AG09319 (cell line): ENCODE measurements at places on chromosomes 5 and 9.

DNA sequence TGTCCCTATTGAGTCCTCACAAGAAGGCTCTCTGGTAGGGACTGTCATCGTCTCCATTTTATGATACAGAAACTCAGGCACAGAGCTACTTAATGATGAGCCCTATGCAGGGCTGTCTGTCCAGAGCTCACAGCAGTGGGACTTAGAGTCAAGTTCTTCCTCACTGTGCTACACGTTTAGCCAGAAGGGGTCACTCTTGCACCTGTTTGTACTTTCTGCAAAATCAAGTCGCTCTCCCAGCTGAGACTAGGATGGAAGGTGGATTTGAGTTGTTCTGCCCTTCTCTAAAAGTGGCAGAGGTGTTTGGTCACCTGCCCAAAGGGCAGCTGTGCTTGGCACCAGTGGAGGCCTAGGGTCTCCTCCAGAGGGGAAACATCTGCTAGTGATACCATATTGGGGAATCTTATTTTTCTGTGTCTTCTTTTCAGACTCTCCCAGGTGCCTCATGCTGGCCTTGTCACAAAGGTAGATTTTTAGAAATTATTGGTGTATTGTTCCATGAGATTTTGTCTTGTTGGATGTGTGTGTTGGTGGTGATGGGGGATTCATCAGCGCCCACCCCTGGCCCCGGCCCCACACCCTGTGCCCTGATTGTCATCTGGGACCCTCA, 104.2 kb downstream of the PPARGC1B start:
- DNase-seq = peak; percentile 75

GRCh38 chr5:172852490-172853354, 18.7 kb downstream of the ERGIC1 start:
- DNase-seq = no peak

GRCh38 chr5:115568668-115569067, 24.1 kb upstream of the FEM1C start:
- no peak for DNase-seq

DNA sequence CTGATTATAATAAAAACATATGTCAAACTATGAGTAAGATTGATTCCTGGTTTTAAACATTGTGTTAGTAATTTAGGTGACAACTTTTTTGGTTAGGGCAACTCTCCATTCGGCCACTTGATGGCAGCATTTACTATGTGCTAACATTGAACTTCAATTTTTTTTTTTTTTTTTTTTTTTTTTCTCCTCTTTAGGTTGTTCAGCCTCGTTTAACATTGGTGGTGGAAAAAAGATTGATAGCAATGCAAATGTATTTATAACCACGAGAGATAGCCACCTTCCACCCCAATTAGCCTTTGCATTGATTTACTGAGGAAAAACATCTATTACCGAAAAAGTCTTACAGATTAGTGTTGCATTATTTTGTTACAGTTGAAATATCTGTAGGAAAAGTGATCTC, 159.1 kb downstream of the CSNK1G3 start:
- no peak for DNase-seq

DNA sequence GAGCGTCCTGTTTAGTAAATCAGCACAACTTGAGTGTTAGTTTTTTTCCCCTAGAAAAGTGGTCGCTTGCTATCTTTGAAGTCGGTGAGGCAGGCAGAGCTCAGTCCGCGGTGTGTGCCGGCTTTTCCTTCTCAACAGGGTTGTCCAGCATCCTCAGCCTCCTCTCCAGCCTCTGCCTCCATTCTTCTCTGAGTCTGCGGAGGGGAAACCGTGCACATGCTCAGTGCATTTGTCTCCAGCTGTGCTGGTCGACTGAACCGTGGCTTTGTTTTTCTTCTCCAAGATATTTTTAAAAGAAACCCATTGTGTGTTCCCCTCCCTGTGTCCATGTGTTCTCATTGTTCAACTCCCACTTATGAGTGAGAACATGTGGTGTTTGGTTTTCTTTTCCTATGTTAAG, 25.3 kb downstream of the FAM240B start:
- DNase-seq = no peak

DNA sequence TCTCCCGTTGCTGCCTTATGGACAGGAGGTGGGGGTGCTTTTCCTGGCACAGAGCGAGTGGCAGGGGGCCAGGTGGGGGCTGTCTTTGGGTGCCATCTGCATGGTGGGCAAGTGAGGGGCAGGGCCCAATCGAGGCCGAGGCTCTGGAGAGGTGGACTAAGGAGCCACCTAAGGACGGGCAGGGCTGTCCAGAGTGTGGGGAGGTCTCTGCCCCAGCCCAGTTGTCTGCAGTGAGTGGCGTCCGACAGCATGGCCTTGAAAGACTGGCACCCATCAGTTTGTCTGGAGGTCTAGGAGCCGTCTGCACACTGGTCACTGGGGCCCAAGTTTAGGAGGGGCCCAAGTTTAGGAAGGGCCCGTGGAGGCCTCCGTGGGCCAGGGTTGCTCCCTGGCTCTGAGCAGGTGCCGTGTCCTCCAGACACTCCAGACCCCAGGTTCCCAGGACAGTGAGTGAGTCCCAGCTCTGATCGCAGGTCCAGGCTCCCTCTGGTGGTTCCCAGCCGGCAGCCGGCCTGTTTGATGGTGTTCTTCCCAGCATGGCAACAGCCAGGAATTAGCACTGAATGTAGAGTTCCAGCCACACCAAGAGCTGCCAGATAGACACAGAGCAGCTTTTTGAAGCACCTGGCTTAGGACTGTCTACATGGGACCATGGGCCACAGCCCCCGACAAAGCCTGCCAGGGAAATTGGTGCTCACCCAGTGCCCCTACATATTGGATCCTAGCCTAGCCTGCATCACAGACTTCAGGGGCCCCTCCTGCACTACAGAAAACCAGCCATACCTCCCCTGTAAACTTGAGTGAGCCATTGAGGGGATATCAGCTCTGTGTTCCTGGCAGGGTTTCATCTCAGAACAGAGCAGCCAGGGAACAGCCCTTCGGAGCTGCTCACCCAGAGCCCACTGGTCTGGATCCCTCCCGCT, 120.9 kb downstream of the WNK2 start:
- no peak for DNase-seq

GRCh38 chr9:72996684-72997314, 43.9 kb upstream of the ALDH1A1 start:
- DNase-seq = no peak

DNA sequence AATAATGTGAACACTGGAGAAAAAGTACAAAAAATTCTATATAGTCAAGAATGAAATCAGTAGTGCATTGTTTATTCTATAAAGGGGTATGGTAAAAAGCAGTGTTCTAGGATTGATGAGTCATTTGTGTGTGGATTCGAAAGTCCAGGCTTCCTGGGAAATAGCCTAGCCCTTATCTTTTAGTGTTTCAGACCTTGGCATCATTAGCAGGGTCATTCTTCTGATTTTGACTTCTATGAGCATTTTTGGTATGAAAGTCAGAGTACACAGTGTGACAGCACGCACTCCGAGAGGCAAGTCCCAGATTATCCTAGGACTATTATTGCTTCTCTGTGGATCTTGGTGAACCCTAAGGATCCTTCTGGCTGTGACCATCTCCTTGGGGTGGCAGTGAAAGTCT, 16.9 kb downstream of the PCSK5 start:
- no peak for DNase-seq

- DNase-seq = no peak
Measured at GRCh38 chr5:180611140-180611850, 20.0 kb upstream of the SCGB3A1 start.

DNA sequence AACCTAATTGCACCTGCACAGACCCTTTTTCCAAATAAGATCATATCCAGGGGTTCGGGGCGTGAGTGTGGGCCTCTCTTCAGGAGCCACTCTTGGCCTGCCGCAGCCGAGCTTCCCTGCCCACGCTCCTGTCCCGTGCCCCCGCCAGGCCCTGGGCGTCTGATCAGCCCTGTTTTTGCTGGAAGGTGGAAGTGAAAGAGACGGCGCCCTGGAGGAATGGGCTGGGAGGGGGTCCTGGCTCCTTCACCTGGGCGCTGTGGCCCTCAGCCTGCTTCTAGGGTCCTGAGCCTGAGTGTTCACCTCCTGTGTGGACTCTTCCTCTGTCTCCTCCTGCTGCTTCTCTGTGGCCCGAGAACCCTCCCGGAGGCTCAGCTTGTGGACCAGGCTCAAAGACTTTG, 11.2 kb upstream of the COL5A1 start:
- DNase-seq = no peak

DNA sequence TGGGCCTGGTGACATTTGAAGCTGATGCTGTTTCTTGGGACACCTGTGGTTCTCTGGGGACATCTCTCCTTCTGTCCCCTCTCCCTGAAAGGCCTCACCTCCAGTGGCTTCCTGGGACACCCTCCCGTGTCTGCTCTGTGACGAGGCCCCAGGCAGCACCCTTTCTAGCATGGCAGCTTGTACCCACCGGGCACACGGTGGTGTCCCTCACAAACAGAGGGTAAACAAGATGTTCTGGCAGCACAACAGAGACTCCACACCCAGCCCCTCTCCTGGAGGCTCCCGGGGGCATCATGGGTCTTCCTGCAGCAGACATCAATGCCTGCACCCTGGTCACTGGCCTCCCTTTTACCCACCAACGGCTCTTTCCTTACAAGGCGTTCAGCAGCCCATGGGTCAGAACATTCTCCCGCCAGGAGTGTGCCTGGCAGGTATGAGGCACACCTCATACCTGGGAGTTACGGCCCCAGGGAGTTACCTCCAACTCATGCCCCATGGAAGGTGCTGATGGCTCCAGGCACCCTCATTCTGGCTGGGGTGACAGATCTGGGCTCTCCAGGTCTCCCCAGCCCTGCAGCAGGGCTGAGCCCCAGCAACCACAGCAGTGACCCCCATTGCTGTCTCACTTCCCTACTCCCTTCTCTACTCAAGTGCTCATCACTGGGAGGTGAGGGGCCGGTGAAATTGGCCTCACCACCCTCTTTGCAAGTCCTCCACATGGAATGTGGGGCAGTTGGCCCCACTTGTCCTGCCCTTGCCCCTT, 51.1 kb downstream of the BARX1 start:
- no peak for DNase-seq

GRCh38 chr5:176590035-176590717, 19.8 kb downstream of the GPRIN1 start:
- no peak for DNase-seq

- DNase-seq = no peak
Measured at GRCh38 chr5:72785801-72786200, 30.7 kb upstream of the TNPO1 start.

DNA sequence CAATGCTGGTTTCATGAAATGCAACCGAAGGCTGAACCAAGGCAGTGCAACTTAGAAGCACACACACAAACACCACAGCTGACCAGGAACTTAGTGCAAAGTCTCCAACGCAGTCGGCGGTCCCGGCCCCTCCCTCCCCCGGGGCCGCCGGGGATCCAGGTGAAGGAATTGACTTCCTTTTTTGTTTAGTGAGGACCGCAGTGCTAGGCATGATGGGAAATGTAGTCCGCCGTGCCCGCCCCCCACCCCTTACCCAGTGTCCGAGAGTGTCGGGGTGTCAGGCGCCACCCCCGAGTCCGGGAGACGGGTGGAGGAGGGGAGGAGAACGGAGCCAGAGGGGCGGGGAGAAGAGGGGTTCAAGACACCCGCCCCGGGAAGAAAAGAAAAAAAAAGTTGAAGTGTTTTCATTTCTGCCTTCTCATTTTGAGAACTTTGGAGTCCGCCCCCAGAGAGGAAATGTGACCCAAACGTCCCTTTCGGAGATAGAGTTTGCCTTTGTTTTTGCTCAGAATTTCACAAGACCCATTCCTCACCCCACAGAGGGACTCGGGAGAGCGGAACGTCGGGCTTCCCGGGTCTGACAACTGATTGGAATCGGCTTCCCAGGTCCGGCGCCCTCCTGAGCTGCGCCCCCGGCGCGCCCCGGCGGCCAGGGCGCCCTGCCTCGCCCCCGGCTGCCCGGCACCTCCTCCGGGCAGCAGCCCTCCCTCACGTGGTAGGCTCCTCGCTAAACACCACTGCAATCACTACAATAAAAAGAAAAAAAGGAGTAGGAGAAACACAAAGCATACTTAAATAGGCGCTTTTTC, 2.0 kb downstream of the IER5L start:
- peak; percentile 88 for DNase-seq

DNA sequence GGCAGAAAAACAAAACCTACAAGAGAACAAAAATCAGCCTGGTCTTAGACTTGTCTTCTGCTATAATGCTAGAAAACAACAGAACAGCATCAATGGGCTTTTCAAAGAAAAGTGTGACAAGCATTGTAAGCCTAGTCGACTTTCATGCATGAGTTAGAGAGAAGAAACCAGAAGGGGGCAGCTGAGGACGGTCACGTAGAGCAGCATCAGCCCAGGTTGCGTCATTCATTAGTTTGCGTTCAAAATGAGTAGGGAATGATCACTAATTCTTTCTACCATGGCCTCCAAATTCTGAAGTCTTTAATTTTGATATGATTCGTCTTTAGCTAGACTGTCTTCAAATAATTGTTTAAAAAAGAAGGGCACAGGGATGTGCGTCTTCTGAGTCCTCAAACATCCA, 4.7 kb upstream of the ISCA1 start:
- no peak for DNase-seq

GRCh38 chr5:179230061-179230461, 115.2 kb downstream of the ADAMTS2 start:
- no peak for DNase-seq

- DNase-seq = no peak
Measured at GRCh38 chr9:79384501-79384900, 187.3 kb upstream of the TLE4 start.

- no peak for DNase-seq
Measured at GRCh38 chr9:126497660-126498275, 116.0 kb upstream of the LMX1B start.

- no peak for DNase-seq
Measured at GRCh38 chr5:149664083-149664482, 66.0 kb upstream of the PPARGC1B start.

DNA sequence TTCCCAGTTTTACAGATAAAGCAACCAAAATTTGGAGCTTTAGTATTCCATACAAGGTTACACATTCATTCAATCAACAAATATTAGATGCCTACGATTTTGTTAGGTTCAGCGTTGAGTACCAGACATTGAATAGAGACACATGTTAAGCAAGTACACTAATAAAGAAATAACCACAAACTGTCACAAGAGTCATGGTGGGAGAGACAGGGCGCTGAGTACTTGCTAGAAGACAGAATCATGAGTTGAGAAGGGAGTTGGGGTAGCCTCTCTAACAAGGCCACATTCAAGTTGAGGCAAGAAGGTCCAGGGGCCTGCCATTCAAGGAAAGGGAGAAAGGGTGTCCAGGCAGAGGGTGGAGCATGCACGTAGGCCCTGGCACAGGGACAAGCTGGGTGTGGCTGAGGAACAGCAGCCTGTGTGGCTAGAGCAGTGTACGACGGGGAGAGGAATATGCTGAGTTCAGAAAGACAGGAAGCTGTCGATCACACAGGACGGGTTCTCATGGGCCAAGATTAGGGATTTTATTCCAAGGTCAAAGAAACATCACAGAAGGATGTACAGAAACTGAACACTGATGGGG, 17.0 kb downstream of the CDK5RAP2 start:
- no peak for DNase-seq

DNA sequence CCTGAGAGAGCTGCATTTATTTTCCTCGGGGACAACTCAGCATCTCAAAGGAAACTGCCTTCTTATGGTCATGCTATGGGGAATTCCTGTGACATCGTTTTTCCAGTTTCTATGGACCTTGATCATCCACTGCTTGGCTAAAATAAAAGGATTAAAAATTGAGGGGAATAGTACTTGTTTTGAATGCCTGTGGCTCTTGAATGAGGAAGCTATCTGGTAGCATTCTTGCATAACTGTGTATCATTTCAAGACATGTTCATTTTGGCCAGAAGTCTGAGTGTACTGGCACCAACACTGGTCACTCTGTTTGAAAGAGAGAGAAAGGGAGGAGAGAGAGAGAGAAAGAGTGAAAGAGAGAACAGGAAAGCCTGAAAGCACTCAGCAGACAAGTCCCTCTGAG, 116.7 kb downstream of the DOCK2 start:
- peak; percentile 52 for DNase-seq

- DNase-seq = no peak
Measured at GRCh38 chr5:145787507-145787906, 47.6 kb downstream of the PRELID2 start.
